Liver (tissue), 10 donors: ENCODE measurements at places on chromosomes 1 and 21. TPM values are rescaled to one million over a fixed set of nuclear protein-coding genes. Genes with fewer than 3 reads are reported as not detected.

GRCh38 chr1:33626801-33627200, 154.4 kb downstream of the ZSCAN20 start:
- peaks cover 7% of the 10 kb centered on the region for H3K27me3 ChIP-seq
- no peak for DNase-seq
- no peaks in the 10 kb centered on the region for H3K4me1 ChIP-seq
- H3K27ac ChIP-seq: no peak overlapping the region
- no peak overlapping the region for H3K4me3 ChIP-seq

GRCh38 chr21:32316361-32317215, 17.9 kb downstream of the MRAP start:
- H3K27ac ChIP-seq: no peak overlapping the region
- no peaks in the 10 kb centered on the region for H3K4me1 ChIP-seq
- no peak for DNase-seq
- peaks cover 35% of the 10 kb centered on the region for H3K36me3 ChIP-seq
- no peak overlapping the region for H3K4me3 ChIP-seq

GRCh38 chr1:225973158-225973557, 26.0 kb downstream of the SDE2 start:
- H3K27me3 ChIP-seq: no peaks in the 10 kb centered on the region
- H3K4me3 ChIP-seq: no peak overlapping the region
- H3K4me1 ChIP-seq: no peaks in the 10 kb centered on the region
- no peaks in the 10 kb centered on the region for H3K36me3 ChIP-seq
- no peak for DNase-seq
- H3K27ac ChIP-seq: no peak overlapping the region

CD1C gene
- total RNA-seq: 0.33 TPM

DNA sequence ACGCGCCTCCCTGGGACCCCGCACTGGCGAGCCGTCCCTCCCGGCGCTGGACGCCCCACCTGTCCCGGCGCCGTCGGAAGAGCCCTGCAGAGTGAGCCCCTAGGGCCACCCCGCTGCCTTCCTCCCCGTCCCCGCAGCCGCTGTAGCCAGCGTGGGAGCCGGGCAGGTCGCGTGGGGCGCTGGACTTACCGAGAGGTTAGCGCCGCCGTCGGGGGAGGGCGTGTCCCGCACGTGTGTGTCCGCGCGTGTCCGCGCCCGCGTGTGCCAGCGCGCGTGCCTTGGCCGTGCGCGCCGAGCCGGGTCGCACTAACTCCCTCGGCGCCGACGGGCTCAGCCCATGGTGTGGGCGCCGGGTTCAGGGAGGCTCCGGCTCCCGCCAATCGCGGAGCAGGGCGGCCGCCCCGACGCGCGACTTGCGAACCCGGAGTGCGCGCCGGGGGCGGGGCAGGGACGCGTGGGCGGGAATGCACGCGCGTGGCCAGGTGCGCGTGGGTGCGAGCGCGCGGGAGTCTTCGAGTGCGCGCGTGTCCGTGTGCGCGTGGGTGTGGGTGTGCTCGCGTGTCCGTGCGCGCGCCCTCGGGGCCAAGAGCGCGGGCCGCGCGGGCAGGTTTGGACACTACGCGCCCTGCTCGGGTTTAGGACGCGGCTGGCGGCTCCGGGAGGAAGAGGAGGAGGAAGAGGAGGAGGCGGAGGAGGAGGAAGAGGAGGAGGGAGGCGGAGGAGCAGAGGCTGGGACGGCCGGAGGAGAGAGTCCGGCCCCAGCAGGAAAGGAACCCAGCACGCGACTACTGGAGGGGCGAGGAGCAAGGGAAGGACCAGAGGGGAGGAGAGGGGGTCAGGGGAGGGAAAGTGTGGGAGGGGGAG, 145.2 kb upstream of the ETS2 start:
- H3K27ac ChIP-seq: peak overlapping the region; percentile 28
- H3K27me3 ChIP-seq: peaks cover 13% of the 10 kb centered on the region
- no peak overlapping the region for H3K4me3 ChIP-seq
- no peak for DNase-seq

DNA sequence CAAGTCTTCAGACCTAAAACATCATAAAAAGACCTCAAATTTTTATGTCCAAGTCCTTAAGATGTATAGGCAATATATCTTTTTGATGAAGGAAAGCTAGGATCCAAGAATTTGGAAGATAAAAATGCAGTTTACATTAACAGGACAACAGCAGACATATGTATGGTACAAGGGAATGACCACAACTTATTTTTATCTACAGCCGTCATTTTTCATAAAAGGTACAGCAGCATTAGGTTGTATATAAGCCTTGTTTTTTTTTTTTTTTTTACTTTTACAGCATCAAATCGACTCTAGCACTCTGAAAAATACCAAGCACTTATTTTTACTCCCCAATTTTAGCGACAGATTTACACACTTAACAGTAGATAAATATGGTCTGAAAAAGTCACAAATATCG, 1.3 kb downstream of the SRSF10 start:
- H3K27me3 ChIP-seq: no peaks in the 10 kb centered on the region
- H3K4me1 ChIP-seq: peaks cover 18% of the 10 kb centered on the region
- peak overlapping the region; percentile 8 for H3K4me3 ChIP-seq
- DNase-seq: no peak

DNA sequence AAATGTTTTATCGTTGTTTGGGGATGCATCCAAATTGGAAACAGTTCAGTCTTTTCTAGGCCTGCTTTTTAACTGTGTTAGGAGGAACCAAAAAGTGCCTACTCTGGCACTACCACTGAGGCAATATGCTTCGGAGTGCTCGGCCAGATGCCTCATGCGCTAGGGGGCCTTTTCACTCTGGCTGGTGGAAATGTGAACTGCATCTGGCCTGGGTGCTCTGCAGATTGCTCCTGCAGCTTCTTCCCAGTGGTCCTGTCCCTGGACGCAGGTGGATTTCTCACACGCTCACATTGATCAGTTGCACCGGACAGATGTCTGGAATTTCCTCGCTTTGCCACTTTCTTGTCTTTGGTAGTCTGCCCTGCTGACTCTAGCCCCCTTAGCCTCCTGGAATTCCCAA, 330.2 kb upstream of the FMN2 start:
- DNase-seq: no peak
- H3K27me3 ChIP-seq: no peaks in the 10 kb centered on the region
- no peak overlapping the region for H3K4me3 ChIP-seq
- H3K27ac ChIP-seq: no peak overlapping the region
- H3K36me3 ChIP-seq: no peaks in the 10 kb centered on the region

GRCh38 chr1:206761159-206761768, 9.3 kb upstream of the IL19 start:
- DNase-seq: no peak
- H3K4me3 ChIP-seq: no peak overlapping the region
- no peaks in the 10 kb centered on the region for H3K27me3 ChIP-seq
- no peak overlapping the region for H3K27ac ChIP-seq

DNA sequence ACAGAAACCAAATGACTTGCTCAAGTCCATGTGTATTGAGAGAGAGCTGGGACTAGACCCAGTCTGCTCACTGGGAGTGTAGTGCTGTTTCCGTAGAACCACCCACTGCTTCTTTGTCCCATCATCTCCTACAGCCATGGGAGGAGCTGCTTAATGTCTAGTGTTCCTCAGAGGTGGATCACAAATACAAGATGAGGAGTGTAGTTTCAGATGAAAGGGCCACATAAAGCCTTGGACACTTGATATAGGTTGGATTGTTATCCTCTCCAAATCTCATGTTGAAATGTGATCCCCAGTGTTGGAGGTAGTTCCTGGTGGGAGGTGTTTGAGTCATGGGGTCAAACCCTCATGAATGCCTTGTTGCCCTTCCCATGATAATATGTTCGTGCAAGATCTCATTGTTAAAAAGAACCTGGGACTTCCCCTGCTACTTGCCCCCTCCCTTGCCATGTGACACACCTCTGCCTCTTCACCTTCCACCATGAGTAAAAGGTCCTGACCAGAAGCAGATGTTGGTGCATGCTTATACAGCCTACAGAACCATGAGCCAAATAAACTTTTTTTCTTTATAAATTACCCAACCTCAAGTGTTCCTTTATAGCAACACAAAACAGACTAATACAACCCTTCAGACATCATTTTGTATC, 127.5 kb upstream of the DNAH14 start:
- H3K36me3 ChIP-seq: no peaks in the 10 kb centered on the region
- no peaks in the 10 kb centered on the region for H3K27me3 ChIP-seq
- no peak overlapping the region for H3K4me3 ChIP-seq
- DNase-seq: no peak
- H3K27ac ChIP-seq: no peak overlapping the region
- H3K4me1 ChIP-seq: no peaks in the 10 kb centered on the region

- H3K36me3 ChIP-seq: no peaks in the 10 kb centered on the region
- no peaks in the 10 kb centered on the region for H3K27me3 ChIP-seq
- no peak overlapping the region for H3K4me3 ChIP-seq
- DNase-seq: no peak
- H3K4me1 ChIP-seq: no peaks in the 10 kb centered on the region
- no peak overlapping the region for H3K27ac ChIP-seq
These were observed 12.6 kb downstream of the DAB1 start for GRCh38 chr1:57411262-57411661.

GRCh38 chr21:45432575-45433255, 27.8 kb downstream of the COL18A1 start:
- H3K4me1 ChIP-seq: no peaks in the 10 kb centered on the region
- no peak overlapping the region for H3K4me3 ChIP-seq
- H3K27ac ChIP-seq: no peak overlapping the region

- no peaks in the 10 kb centered on the region for H3K27me3 ChIP-seq
- no peaks in the 10 kb centered on the region for H3K36me3 ChIP-seq
These were observed 568 bp downstream of the TRIM45 start for GRCh38 chr1:117120774-117121588.

GRCh38 chr21:45033791-45034555, 40.4 kb upstream of the ADARB1 start:
- peaks cover 4% of the 10 kb centered on the region for H3K4me1 ChIP-seq
- H3K27ac ChIP-seq: peak overlapping the region; percentile 41
- H3K27me3 ChIP-seq: no peaks in the 10 kb centered on the region
- no peak for DNase-seq
- no peak overlapping the region for H3K4me3 ChIP-seq
- no peaks in the 10 kb centered on the region for H3K36me3 ChIP-seq

PDPN gene
- total RNA-seq: 0.09 TPM

HTR6 gene
- total RNA-seq: not detected

FBXO28 gene
- 17.4 TPM for total RNA-seq

DNA sequence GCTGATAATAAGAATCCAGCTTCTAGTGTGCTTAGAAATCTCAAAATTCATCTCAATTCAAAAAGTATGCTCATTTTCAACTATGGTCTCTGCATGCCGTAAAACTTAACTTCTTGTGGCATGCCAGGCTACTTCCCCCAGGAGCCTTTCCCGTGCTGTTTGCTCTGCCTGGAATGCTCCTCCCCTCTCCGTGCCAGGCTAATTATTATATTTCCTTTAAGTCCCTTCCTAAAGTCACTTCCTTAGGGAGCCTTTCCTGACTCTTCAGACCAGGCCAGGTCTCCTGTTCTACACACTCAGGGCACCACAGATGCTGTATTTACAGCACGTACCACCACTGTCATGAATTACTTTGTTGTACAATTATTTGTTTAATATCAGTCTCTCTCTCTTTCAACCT, 67.1 kb upstream of the PPP2R5A start:
- H3K27me3 ChIP-seq: no peaks in the 10 kb centered on the region
- no peak for DNase-seq
- no peaks in the 10 kb centered on the region for H3K36me3 ChIP-seq
- H3K4me1 ChIP-seq: no peaks in the 10 kb centered on the region
- H3K27ac ChIP-seq: no peak overlapping the region

GRHL3 gene
- total RNA-seq: 0.09 TPM

- H3K36me3 ChIP-seq: no peaks in the 10 kb centered on the region
- peak overlapping the region; percentile 75 for H3K27ac ChIP-seq
- H3K4me1 ChIP-seq: peaks cover 3% of the 10 kb centered on the region
- DNase-seq: no peak
- no peak overlapping the region for H3K4me3 ChIP-seq
- no peaks in the 10 kb centered on the region for H3K27me3 ChIP-seq
These were observed 76.5 kb upstream of the USH2A start for GRCh38 chr1:216499581-216500272.

DNA sequence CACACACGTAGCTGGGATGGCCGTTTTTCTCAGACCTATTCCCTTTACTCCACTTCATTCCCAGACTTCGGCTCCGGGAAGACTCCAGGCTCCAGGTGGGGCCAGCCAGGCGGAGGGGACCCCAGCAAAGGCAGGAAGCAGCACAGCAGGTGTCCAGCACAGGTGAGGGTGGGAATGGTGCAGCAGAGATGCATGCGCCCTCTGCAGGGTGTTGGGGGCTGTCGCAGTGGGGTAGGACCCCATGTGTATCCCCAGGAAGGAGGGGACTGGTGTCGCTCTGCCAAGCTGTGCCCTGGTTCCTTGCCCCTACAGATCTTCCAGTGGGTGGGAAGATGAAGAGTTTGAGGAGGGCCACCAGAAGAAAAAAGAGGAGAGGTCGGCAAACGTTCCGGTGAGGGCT, 5.3 kb downstream of the TTC24 start:
- DNase-seq: no peak
- H3K36me3 ChIP-seq: no peaks in the 10 kb centered on the region
- H3K4me3 ChIP-seq: no peak overlapping the region
- H3K27ac ChIP-seq: no peak overlapping the region

SYTL1 gene
- total RNA-seq: 3.9 TPM

- no peaks in the 10 kb centered on the region for H3K27me3 ChIP-seq
- no peak overlapping the region for H3K4me3 ChIP-seq
- DNase-seq: no peak
These were observed 344.4 kb upstream of the PROX1 start for GRCh38 chr1:213643360-213643759.

- H3K4me1 ChIP-seq: no peaks in the 10 kb centered on the region
- no peak for DNase-seq
- H3K27ac ChIP-seq: no peak overlapping the region
- no peaks in the 10 kb centered on the region for H3K27me3 ChIP-seq
- no peak overlapping the region for H3K4me3 ChIP-seq
These were observed 598.2 kb downstream of the MATN1 start for GRCh38 chr1:30125021-30125820.

GBP6 gene
- not detected for total RNA-seq

- no peaks in the 10 kb centered on the region for H3K36me3 ChIP-seq
- H3K27me3 ChIP-seq: no peaks in the 10 kb centered on the region
- H3K4me1 ChIP-seq: no peaks in the 10 kb centered on the region
- no peak overlapping the region for H3K4me3 ChIP-seq
- DNase-seq: no peak
- H3K27ac ChIP-seq: no peak overlapping the region
These were observed 6.9 kb upstream of the CSDE1 start for GRCh38 chr1:114764689-114765088.

DNA sequence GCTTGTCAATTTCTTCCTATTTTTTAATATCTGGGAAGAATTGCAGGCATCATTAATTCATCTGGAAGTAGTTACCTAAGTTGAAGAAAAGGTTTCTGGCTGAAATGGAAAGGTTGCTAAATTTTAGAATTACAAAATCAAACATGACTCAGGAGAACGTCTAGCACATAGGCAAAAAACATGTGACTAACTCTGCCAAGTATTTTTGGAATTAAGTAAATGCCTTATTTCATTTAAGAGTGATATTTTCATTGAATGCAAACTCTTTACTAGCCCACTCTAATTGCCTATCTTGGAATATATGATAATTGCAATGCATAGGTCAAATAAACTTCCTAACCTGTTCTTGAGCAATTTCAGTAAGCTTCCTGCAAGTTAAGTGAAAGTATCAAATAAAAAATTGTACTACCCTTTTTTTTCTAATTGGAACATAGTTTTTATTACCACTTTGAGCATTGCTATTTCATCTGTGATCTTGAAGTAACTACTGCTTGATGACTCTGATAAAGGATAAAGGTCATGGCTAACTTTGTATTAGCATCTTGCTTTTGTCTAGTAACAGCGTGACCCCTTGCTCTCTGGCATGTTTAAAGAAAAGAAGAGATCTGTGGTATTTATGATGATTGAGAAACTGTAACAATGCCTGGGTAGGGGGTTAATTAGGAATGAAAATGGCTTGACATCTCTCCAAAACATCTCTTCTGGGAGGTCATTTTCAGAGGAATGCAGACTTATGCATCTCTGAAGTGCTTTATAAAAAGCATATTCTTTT, 208.3 kb upstream of the NCAM2 start:
- no peaks in the 10 kb centered on the region for H3K4me1 ChIP-seq
- H3K27ac ChIP-seq: no peak overlapping the region
- no peak for DNase-seq
- H3K4me3 ChIP-seq: no peak overlapping the region

FAM72C gene
- total RNA-seq: 12.2 TPM
